Stimulated activated CD8-positive, alpha-beta memory T cell treated with anti-CD3 and anti-CD28 coated beads, Interleukin-4, amount 100 ng/mL, for 4 hours (primary cell): ENCODE measurements at places on chromosomes 4 and X.

DNA sequence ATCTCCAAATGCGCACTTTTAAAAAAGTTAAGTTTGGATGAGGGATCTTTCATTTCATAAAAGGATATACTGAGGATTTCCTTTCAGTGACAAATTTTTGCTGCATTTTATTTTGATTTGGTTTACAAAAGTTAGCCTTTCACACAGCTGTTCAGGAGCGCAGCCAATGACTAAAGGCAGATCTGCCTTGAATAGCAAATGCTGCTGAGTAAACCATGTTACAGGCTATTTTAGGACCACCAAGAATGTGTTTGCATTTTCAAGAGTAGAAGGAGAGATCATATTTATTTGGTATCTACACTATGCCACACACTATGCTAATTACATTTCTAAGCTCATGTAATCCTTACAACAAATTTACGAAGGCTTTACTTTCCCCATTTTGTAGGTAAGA lies 92.1 kb downstream of the MAMLD1 start:
- no peak for DNase-seq

DNA sequence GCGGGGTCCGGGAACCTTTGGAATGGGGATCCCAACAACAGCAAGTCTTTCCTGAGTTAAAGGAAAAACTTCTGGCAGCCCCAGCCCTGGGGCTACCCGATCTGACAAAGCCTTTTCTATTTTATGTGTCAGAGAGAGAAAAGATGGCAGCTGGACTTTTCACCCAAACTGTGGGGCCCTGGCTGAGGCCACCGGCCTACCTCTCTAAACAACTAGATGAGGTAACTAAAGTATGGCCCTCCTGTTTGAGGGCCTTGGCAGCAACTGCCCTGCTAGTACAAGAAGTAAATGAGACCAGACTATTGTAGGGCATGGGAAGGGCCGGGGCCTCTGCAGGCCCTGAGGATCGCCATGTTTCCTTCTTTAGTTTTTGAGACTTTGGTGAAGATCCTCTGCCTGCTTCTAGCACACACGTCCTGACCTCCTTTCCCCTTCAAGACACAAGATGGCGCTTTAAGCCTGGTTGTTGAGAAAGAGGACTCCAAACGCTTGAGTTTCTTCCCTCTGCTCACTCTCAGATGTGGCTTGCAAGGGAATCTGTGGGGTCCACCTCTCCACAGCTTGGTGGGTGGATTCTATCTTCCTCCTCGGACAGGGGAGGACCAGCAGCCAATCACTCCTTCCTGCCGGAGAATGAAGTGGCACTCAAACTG lies 18.5 kb upstream of the DRD5 start:
- no peak for DNase-seq

DNA sequence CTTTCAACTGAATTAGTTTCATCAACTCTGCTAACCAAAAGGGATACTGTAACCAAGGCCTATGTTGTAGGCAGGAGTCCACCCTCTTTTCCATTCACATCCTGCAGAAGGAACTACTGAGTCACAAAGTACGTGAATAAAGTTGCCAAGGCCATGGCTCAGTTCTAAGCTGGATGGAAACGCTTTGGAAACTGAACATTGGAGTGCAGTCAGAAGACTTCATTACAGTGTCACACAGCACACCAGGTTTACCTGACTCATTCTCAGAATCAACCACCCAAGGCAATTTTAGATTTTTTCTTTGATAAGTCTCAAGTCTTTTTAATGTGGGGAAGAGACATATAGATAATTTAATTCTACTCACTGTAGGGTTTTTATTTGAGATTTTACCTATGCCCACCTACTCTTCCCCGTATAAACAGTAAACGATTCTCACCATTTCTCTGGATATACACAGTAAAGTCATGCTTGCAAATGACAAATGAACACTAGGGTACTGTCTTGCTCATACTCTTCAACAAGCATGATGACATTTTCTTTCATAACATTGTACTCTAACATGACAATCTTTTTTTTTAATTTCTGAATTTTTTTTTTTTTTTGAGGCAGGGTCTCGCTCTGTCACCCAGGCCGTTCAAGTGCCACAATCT lies 58.9 kb upstream of the RBM47 start:
- no peak for DNase-seq

DNA sequence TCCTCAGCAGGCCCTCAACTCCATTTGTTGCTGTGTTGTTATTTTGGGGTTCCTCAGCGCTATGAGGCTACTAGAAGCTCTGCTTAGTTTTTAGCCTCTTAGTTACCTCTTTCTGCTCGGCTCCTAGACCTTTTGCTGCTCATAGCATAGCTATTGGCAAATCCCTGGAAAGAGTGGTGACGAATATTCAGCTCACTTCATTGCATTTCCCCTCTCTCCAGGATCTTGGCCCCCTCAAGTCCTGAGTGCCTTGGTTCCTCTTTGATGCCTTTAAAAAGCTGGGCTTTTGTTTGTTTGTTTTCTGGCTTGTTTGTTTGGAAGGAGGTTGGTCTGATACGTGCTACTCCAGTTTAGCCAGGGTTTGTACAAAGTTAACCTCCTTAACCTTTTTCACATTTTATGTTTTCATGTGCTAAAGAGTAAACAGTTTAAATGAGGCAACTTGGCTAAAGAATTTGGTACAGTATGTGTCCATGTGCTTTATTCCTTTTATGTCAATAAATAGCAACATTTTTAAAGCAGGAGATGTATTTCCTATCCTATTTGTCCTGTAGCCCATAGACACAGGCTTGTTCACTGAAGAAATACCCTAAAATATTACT lies 31.5 kb downstream of the SMAD1 start:
- DNase-seq = no peak

DNA sequence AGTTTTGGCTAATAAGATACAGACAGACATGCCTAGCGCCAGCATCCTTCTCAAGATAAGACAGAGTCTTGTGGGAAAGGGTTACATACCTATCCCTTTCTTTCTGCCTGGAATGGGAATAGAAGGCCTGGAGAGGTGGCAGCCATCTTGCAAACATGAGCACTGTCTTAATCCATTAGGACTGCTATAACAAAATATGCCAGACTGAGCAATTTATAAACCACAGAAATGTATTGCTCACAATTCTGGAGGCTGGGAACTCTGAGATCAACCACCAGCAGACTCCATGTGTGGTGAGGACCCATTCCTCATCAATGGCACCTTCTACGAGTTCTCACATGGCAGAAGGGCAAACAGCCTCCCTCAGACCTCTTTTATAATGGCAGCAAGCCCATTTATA lies 26.5 kb upstream of the NEIL3 start:
- DNase-seq = no peak

DNA sequence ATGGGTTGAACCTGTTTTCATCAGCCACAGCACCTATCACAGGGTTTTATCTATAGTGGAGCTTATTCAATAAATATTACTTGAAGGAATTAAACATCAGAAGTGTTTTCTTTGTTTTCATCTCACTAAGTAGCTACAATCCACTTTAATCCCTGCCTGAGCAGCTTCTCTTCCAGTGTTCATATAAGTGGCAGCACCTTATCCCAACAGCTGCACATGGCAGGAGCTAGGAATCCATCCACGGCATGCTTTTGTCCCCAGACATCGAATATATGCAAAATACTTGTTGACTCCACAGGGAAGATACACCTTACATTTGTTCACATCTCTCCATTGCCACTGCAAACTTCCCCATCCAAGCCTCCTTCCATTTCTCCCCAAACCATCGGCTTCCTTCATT lies 549.8 kb upstream of the FAM241A start:
- no peak for DNase-seq

DNA sequence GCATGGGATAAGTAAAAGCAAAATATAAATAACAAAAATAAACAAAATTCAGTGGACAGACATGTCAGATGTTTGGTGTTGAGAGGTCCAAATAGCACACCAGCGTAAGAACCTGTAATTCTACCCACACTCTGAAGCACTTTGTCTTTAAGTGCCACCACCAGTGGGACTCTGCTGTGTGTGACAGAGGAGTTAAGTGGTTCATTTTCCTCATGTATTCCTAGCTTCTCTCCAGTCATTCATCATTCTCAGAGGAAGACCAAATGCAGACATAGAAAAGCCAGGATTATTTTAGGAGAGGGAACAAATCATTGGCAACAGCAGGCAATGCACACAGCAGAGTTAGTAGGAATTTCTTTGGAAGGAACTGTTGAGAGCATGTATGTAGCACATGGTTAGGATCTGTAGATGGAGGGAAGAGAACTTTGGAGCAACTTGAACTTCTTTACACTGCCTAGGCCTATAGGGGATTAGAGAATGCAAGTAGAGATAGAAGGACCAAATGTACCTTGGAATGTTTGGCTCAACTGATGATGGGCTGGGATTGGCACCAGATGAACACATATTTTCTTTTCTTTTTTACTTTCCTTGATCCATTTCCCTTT lies 43.0 kb upstream of the ARHGAP24 start:
- no peak for DNase-seq

- DNase-seq = no peak
These were observed 64.4 kb downstream of the ASMT start for GRCh38 chrX:1679238-1679637.

DNA sequence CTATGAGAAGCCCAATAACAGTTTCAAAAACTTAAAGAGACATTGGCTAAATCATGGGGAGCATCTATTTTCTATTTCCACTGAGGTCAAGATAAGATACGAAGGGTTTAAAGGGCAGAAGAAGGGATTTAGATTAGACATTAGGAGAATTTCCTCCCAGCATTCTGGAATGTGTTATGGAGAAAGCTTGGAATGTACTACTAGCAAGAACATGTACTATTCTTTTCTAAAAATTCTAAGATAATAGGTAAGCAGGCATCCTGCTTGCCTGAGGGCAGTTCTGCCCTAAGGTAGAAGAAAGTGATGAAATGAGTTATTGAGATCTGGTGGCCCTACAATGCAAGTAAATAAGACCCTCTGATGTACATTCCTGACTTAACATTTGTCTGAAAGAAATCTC lies 279.2 kb downstream of the NR3C2 start:
- DNase-seq = no peak

DNA sequence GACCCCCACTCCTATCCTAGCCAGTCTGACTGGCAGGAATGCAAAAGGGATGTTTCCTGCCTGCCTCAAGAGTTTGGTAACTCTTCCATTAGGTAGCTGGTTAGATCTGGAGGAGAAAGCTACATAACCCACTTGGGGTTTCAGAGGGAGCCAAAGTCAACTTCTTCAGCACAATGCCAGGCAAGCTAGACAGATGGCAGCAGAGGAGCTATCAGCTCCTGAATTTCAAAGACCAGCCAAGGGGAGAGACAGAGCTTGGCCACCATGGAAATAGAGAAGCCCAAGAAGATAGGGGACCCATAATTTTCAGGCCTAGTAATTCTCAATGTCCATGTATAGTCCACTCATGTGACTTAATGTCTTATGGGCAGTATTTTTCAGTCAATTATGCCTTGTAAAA lies 56.4 kb downstream of the PGRMC1 start:
- DNase-seq = no peak

- no peak for DNase-seq
These were observed 14.5 kb downstream of the GUCY1B1 start for GRCh38 chr4:155773196-155773800.

DNA sequence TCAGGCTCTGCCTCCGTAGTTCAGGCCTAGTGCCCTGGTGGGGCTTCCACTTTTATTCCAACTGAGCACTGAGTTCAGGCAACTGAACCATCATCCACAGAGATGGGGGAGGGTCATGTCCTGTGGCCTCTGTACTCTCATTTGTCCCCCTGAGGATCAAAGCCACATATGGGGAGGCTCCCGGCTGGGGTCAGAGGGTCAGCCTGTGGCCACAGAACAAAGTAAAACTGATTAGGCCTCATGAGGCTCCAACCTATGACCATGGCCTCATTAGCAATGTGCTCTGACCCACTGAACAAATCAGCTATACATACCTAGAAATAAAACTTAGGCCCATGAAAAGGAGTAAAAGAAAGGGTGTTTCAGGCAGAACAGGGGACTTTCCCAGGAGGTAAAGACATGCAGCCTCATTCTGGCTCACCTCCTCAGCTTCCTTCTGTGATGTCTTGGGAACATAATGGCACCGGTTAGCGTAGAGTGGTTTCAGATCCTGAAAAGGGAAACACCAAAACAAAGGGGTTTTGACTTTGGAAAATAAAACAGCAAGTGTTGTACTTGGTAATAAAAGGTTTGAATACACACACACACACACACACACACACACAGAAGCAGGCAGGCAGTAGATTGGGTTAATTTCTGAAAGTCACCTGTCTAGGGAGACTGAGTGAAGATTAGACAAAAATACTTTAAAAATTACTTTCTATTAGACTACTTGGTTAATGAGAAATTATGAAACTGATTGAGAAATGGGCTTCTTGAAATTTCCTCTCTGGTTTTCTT lies 24.3 kb downstream of the TMEM255A start:
- no peak for DNase-seq

DNA sequence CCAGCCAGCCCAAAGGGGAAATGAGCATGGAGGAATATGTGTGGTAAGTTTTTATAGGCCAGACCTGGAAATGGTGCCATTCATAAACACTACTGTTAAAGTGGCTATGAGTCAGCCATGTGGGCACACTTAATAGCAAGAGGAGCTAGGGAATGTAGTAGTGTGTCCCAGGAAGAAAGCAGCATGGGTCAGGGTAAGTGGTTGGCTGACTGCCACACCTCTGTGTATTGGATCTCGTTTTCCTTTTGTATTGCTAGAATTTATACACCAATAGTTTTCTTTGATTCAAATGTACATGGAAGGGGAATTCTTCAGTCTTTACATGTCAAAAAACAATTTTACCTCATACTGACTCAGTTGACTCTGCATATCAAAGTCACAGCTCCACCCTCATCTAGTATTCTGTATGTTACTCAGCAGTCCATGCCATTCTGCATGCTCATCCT lies 22.9 kb upstream of the SGMS2 start:
- DNase-seq = no peak

DNA sequence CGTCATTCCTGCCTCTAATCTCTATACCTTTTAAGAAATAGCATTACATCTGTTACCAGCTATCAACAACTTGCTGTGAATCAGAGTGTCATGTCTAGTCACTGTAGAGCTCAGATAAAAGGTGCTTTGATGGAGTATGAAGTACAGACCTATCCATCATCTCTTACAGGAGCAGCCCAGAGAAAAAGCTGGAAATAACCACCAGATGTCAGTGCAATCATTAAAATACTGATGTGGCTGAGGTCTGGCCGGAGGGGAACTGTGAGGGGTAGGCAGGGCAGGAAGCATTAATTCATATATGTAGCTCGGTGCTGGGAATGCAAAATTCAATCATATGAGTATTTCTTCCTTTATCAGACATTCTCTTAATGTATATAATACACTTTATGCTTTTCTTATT lies 100.6 kb downstream of the AKAP4 start:
- DNase-seq = no peak

GRCh38 chr4:162392946-162393345 lies 229.1 kb upstream of the FSTL5 start:
- DNase-seq = no peak

- DNase-seq = no peak
These were observed 120.1 kb downstream of the PTTG2 start for GRCh38 chr4:38080061-38080974.

DNA sequence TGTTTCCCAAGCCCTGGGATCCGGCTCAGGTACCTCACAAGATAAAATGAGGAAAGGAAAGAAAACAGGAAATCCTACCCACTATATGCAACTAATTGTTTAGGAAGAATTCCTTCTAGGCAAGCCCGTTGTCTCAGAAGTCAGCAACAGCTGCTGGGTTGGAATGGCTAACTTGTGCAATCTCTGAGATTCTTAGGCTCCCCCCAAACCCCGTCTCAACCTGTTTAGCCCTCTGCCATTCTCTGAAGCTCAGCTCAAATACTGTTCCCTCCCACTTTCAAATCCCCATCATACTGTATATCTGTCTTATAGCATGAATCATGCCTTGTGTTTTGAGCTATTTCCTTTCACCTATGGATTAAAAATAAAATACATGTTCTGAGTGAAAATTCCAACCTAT lies 28.9 kb downstream of the STARD8 start:
- no peak for DNase-seq
